ENCODE measurements at places on chromosomes 13 and 19.

DNA sequence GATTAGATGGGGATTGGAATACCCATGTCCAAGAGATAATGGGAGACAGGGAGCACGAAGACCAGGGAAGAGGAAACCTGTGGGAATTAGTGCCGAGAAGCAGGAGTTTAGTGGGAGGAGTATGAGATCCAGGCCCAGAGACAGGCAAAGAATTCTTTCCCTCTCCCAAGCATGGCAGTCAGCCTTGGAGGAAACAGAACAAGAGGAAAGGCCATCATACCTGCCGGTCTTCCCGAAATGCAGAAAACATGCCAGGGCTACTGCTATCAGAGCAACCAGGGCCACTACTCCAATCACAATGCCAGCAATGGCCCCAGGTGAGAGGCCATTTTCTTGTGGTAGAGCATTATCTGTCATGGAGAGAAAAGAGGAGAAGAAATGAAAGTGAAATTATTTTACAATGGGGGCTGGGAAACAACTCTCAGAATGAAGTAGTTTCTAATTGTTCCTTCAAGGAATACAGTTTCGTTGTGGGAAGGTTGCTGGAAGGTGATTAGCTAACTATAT is 16.1 kb downstream of the CEACAM1 start:
- no peak for DNase-seq

GRCh38 chr13:25423831-25424230 is 52.1 kb downstream of the ATP8A2 start:
- no peak for DNase-seq

GRCh38 chr13:48405875-48406274 is 7.0 kb downstream of the LPAR6 start:
- DNase-seq = no peak

GRCh38 chr19:35318679-35319448 is 10.1 kb upstream of the CD22 start:
- peak; percentile 92 for DNase-seq

GRCh38 chr19:13146763-13147563 is 3.2 kb downstream of the STX10 start:
- DNase-seq = no peak

GRCh38 chr19:11020982-11021759 is 60.3 kb downstream of the SMARCA4 start:
- DNase-seq = no peak

DNA sequence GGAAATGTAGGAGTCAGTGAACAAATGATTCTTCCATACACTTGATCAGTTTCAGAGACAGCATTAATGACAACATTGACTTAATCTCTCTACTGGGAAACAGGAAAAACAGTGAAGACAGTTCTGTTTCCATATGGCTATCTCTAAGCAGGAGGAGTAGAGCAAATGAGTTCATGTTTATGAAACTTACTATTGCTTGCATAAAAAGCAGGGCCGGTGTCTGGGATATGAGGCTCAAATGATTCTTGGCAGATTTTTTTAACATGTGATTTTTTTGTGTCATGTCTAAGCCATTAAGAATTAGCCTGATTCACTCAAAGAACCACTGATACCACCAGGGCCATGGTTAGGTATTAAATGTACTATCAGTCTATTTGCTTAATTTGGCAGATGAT is 141.9 kb downstream of the SLC7A1 start:
- no peak for DNase-seq

GRCh38 chr19:55068950-55069864 is 6.3 kb upstream of the RDH13 start:
- no peak for DNase-seq
